Adrenal gland (tissue), 19 donors: ENCODE measurements at places on chromosomes 3 and 15. TPM values are rescaled to one million over a fixed set of nuclear protein-coding genes. Genes with fewer than 3 reads are reported as not detected.

DNA sequence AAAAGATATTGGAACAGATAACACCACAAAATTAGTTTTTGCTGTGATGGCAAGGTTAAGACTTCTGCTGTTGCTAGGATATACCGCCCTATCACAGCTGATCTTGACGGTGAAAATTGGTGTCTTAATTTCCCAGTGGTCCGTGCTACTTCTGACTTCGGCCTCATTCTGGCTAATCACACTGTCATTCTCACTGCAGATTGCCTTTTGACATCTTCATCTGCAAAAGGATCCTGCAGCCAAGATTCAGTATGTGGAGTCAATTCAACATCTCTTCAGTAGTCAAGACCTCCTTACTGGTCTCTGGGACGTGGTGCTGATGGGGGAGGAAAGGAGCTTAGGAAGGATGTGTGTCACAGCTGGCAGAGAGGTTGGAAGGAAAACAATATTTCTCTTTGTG, 438.6 kb downstream of the WDR72 start:
- DNase-seq = no peak
- no peaks in the 10 kb centered on the region for H3K27me3 ChIP-seq
- H3K4me3 ChIP-seq = no peak overlapping the region

- H3K4me1 ChIP-seq = peaks cover 32% of the 10 kb centered on the region
- no peaks in the 10 kb centered on the region for H3K36me3 ChIP-seq
- H3K4me3 ChIP-seq = no peak overlapping the region
- H3K27me3 ChIP-seq = no peaks in the 10 kb centered on the region
Observed at GRCh38 chr15:55253580-55253979, 36.0 kb downstream of the RAB27A start.

The GOLGA8G gene
- not detected for total RNA-seq

DNA sequence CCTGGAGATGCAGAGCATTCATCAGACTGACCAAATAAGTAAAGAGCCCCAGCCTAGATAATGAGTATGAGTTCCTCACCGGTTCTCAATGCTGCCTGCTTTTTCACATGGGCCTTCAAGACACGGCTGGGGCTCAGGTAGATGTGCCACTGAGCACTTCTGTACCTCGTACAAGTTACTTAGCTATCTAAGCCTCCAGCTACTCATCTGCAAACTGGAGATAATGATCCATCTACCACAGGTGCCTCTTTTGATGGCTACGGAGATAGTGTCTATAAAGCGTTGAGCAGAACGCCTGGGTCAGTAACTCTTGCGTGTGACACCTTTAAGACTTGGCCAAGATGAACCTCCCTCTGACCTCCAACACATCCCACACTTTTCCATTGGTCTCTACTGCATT, 56.3 kb downstream of the CCR4 start:
- no peaks in the 10 kb centered on the region for H3K27me3 ChIP-seq
- peaks cover 3% of the 10 kb centered on the region for H3K4me1 ChIP-seq
- no peaks in the 10 kb centered on the region for H3K36me3 ChIP-seq
- no peak overlapping the region for H3K4me3 ChIP-seq
